Activated T-cell treated with anti-CD3 and anti-CD28 coated beads, Interleukin-2, amount 50 U/mL, for 48 hours (primary cell): ENCODE measurements at places on chromosomes 7 and 10.

- peak; percentile 37 for DNase-seq
These were observed at the start of gene NXPH1 for GRCh38 chr7:8433477-8434289. Gene NXPH1, plus strand, starts transcription at chr7:8433609.

DNA sequence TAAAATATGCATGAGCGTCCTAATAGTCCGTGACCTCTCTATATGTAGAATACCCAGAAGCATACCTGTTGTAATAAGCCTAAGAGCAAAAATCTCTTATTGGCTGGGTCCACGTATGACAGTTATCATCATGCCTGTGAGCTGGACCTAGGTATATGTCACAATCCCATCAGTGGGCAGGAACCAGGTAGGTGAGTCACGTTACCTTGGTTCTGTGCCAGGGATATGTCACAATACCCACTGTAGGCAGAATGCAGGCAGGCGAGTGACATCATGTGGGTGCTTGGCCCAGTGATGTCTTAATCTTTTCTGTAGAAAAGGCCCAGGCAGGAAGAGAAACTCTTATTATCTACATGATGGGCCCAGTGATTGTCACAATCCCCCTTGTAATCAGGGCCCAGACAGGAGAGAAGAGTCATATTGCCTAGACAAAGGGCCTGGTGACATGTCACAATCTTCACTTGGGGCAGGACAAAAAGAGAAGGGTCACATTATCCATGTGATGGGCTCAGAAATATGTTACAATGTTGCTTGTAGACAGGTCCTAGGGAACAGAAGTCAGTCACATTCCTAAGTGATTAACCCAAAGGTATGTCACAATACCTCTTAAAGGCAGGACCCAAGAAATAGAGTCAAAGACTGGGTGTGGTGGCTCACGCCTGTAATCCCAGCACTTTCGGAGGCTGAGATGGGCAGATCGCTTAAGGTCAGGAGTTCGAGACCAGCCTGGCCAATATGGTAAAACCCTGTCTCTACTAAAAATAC, 12.9 kb upstream of the ZNF736 start:
- no peak for DNase-seq

DNA sequence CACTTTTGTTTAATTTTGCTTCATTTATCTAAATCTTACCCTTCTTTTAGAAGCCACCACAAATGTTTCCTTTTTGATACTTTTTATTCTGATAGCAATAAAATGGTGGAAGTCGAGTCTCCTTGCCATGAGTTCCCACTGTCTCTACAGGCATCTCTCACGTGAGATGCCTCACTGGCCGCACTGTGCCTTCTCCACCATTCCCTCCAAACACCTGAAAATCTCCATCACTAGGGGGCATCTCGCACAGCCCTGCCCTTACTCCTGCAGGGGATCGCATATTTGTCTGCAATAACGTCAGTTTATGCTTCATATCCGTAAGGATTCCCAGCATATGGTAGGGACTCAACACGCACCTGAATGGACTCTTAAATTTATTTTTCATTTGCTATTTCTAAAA, 56.3 kb upstream of the NCAPG2 start:
- DNase-seq, result no peak

DNA sequence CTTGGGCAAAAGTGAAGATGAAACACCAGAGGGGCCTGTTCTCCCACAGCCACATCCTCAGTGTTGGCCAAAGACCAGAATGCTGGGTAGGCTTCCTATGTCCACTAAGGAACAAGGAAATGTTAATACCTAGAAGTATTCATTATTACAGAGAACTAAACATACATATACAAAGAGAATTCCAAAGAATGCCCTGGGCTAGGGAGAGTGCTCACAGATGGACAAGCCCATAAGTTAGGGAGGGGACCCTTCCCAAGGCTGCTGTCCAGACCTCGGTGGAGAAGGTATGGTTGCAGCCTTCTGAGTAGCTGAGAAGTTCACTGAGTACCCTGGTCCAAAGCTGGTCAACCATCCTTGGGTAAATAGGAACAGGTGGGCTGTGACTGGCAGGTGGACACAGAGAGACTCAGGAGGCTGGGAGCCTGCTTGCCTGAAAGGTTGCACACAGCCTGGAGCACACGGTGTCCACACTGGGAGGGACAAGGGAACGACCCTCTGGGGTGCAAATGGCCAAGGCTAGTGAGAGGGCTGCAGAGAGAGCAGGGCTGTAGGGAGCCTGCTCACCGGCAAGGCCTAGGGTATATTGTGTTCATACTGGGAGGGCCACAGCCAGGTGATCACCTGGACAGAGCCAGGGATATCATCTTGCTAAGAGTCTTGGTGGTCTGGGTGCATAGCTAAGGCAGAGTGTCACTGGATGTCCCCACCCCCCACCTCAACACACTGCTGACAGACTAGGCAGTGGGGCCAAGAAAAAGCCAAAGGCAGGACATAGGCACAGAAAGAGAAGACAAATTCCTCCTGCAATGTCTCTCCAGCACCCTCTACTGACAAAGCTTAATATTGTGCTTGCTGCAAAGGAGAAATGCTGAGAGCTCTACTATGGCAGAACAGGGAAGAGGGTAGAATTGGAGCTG, 40.3 kb downstream of the CPVL start:
- peak; percentile 26 for DNase-seq

DNA sequence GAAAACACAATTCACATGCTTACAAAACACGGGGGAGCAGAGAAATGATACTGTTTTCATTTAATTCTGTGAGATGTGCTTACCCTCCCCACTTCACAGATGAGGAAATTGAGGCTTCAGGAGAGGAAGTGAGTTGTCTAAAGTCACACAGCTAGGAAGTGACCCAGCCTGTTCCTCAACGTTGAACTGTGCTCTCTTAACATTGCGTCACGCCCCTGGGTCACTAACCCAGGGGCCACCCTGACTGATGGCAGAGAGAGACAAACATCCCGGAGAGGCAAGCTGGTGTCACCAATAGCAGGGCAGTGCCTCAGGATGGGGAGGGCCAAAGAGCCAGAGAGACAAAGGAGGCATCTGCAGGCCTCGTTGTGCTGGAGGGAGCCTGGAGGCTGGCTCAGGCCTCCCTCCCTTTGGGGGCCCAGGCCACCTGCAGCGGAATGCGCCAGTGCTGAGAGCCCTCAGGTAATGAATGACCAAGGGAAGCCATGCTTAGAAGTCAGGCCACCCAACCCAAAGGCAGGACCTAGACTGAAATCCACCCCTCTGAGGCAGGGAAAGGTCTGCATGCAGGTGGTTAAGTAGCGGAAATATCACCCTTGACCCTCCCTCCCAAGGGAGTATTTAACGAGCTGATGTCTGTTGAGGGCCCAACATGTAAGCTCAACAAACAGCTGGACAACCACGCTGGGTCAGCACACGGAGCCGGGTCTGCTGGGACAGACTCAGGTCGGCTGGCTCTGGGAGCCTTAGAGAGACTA, 81.3 kb downstream of the C10orf105 start:
- DNase-seq, result no peak
